NCI-H1092 treated with DMSO at 0.1 percent for 48 hours (cell line): ENCODE measurements at places on chromosomes 16 and 17.
A peak's percentile ranks its signal among the peaks of the same experiment; 100 is the strongest.

DNA sequence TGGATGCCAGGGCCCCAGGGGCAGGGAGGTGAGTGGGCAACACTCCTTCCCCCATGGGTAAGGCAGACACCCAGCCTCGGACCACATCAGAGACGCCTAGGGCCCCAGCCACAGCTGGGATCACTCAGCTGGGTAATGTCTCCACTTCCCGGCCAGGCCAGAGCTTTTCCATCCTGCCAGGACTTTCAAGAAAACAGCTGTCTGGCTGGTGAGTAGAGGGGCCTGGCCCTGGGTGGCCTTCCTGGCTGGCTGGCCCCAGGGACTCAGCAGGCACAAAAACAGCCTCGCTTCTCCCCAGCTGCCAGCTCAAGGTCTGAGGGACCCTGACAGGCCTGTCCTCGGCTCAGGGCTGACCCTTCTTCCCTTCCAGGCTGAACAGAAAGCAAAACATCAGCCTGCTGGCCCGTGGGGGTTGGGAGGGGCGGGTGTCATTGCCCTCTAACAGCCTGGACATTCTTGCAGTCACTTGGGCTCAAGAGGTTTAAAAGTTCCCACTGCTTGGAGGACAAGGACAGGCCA lies 45.3 kb upstream of the JPH3 start:
- no peak for DNase-seq

DNA sequence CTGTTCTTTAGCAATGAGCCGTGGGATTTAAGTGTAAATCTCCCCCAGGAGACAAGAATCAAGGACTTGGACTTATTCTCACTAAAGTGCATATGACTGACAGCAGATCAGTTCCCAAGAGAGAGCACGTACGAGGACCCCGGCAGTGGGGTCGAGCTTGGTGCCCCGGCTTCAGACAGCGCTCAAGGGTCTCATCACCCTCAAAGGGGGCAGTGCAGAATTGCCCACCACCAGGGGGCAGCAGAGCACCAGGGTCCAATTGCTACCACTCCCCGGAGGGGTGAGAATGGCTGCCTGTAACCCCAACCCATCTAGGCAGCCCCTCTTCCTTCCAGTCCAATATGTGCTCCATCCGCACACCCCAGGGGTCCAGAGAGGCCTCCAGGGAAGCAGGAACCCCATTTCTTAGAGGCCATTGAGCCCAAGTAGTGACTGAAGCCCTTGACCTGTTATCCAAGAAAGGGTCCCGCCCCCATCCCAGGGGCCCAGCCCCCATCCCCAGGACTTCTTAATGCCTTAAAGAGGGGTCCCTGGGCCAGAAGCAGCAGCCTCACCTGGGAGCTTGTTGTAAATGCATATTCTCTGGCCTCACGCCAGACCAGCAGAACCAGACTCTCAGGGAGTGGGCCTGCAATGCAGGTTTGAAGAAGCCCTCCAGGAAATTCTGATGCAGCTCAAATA lies 86.1 kb downstream of the ZDHHC7 start:
- no peak for DNase-seq

GRCh38 chr16:75471723-75472633 lies 7.5 kb upstream of the TMEM170A start:
- peak; percentile 53 for DNase-seq

- DNase-seq = no peak
These were observed 9.2 kb upstream of the TSPOAP1 start for GRCh38 chr17:58337600-58338453.

DNA sequence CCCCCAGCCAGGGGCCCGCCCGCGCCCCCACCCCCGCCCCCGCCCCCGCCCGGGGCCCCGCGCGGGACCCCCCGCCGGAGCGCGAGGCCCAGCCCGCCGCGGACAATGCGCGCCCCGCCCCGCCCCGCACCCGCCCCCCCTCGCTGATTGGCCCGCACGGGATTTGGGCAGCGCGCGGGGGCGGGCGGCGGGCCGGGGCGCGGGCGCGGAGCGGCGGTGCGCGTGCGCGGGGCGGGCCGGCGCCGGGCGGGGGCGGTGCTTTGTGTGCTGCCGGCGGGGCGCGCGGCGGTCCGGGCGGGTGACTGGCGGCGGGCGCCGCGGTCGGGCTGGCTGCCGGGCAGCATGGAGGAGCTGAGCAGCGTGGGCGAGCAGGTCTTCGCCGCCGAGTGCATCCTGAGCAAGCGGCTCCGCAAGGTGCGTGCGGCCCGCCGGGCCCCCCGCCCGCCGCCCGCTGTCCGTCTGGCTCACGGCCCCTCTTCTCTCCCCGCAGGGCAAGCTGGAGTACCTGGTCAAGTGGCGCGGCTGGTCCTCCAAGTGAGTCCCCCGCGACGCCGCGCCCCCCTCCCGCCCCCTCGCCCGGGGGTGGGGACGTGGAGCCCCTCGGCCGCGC lies at the start of gene CBX2:
Gene CBX2 (plus strand): TSS at position 255 of the 610 bp plus-strand sequence. CDS start 88 bp downstream, at position 343.
- peak; percentile 63 for DNase-seq

DNA sequence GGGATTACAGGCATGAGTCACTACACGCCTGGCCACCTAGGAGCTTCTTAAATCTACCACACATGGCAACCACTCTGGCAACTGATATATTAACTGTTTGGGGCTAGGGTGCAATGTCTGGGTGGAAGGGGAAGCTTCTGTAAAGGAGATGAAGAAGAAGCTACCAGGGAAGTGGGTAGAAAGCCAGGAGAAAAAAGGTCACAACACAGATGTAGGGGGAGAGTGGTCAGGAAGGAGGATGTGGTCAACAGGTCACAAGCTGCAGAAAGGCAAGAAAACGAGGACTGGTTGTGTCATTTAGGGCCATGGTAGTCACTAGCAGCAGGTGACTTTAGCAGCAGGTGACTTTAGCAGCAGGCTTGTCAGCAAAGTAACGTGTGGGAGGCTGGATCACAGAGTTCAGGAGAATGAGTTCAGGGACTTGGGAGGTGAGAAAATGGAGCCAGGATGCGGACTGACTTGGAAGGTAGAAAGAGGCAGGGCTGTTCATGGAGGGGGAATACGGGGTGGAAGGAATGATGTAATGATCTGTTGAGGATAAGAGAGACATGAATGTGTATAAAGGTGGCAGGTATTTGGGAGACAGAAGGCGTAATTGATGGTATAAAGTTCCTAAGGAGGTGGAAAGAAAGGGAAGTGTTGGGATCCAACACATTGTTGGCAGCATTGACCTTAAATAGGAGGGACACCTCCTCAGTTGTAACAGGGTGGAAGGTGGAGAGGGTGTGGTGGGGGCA lies 16.3 kb upstream of the WFIKKN2 start:
- no peak for DNase-seq

- no peak for DNase-seq
These were observed 12.9 kb upstream of the TRIM25 start for GRCh38 chr17:56926704-56927103.

DNA sequence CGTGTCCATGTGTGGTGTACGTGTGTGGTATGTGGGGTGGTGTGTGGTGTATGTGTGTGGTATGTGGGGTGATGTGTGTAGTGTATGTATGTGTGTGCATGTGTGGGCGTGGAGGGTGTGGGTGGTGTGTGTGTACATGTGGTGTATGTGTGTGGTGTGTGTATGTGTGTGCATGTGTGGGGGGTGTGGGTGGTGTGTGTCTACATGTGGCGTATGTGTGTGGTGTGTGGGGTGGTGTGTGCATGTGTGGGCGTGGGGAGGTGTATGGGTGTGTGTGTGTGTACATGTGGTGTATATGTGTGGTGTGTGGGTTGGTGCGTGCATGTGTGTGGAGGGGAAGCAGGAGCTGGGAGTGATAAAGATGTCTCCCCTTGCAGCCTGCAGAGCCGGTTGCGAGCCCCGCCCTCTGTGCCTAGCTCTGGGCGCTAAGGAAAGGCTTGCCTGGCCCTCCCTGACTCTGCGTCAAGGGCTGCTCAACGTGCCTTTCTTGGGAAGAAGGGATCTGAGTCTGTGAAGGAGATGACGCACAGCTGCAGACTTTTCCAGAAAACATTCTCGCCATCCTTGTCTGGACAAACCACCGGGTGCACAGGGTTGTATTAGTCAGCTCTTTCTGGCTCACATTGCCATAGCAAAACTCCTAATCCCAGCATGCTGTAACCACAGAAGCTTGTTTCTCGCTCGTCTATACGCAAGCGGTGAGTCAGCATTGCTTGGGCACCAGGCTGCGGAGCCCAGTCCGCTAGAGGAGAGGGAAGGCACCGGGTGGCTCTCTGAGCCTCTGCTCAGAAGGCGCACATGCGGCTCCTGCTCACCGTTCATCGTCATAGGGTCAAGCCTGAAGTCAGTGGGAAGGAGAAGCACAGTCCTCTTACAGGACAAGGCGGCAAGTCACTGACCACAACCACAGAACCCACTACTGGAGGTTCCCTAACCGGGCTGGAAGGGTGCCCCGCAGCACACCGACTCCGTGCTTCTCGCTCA lies 2.0 kb upstream of the CD300H start:
- DNase-seq = no peak
